Endothelial cell (in vitro differentiated cells): ENCODE measurements at places on chromosomes 2 and 18. TPM values are rescaled to one million over a fixed set of nuclear protein-coding genes. Genes with fewer than 3 reads are reported as not detected.
A peak's percentile ranks its signal among the peaks of the same experiment; 100 is the strongest.

- DNase-seq: no peak
These were observed 688.6 kb downstream of the NRXN1 start for GRCh38 chr2:50343150-50343830.

GRCh38 chr18:69705987-69706386, 241.7 kb downstream of the CD226 start:
- no peak for DNase-seq

DNA sequence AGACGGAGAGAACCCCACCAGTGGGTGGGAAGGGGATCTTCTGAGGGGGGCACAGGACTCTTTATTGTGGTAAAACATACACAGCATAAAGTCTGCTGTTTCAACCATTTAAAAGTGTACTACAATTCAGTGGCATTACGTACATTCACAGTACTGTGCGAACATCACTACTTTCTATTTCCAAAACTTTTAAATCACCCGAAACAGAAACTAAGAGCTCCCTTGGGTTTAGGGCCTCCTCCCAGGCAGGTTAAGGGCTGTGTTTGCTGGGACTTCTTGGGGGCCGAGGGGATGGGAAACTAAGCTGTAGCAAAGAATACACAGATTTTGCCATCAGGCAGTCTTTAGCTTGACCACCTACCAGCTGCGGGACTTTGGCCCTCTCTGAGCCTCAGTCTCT, 242.0 kb downstream of the HAUS1 start:
- DNase-seq: no peak

The C2orf72 gene
- 5.4 TPM for total RNA-seq

DNA sequence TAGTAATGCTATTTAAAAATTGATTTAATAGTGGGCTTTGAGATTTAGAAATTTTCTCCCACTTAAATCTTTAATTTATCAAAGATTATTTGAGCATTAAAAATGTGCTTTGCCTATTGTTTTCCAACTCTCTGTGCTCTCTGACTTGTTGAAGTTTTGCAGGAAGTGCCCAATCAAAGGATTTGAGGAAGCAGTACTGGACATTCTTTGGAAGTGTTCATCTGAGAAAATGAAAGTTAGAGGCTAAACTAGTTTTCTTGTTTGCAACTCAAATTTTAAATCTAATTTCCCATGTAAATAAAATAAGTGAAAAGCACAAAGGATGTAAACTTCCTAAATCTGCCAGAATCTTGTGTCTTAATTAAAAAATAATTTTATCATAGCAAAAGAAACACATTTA, 89.1 kb downstream of the CAMKMT start:
- DNase-seq: no peak

GRCh38 chr2:219823574-219823973, 196.1 kb downstream of the SLC4A3 start:
- no peak for DNase-seq

The CIB4 gene
- not detected for total RNA-seq

DNA sequence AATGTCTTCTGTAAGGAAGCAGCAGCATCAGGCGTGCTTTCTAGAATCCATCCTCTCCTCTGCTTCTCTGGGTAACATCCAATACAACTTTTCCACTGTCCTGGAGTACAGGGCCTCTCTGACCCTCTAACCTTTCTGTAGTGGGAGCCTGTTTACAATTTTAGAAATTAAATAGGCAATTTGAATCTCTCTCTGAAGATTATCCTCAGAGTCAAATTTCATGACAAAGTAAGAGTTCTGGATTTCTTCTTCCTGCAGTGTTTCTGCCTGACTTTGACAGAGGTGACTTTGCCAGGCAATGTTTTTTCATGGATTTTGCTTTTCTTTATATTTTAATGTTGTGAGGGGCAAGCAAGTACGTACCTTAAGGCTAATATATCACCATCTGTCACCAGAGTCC, 558.4 kb downstream of the PARD3B start:
- no peak for DNase-seq

- no peak for DNase-seq
These were observed 7.1 kb downstream of the CAPN13 start for GRCh38 chr2:30800159-30800558.

DNA sequence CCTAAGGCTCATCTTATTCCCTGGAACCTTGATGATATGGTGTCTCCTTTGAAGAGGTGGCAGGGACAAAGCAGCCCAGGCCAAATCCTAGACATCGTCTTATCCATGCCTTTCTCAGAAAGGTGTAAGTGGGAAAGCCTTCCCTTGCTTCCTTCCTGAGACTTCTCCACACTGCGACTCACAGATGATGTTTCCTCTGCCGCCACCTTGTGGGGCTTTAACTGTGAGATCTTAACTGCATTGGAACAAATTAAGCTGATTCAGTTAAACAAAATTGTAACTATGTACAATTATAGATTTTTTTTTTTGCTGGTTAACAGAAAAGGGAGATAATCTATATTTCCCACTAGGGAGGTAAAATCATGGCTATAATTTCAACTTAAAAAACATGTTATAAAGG, 10.0 kb upstream of the GCA start:
- DNase-seq: peak; percentile 24

DNA sequence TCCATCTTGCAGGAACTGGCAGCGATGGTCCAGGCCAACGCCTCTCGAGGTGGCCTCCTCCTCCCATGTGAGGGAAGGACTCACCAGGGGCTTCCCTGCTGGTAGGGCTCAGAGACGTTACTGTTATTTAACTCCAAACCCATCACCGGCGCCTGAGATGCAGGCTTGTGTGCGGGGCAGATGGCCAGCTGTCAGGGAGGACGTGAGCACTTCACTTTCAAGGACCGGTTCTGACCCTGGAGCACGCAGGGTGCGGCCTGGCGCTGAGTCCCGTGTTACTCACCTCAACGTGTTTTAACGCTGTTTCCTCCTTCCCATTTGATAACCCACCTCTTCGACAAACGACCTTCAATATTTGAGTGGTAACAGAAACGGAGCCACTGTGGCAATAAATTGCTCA, 350.2 kb downstream of the ZNF516 start:
- no peak for DNase-seq

GRCh38 chr2:16025211-16025875, 85.0 kb downstream of the MYCN start:
- DNase-seq: no peak

GRCh38 chr2:179536185-179536584, 271.6 kb upstream of the SESTD1 start:
- no peak for DNase-seq

The TTN gene
- total RNA-seq: 3.8 TPM

GRCh38 chr2:241082341-241083090, 19.6 kb downstream of the MTERF4 start:
- no peak for DNase-seq

GRCh38 chr2:222309361-222309760, 10.6 kb upstream of the PAX3 start:
- DNase-seq: no peak

DNA sequence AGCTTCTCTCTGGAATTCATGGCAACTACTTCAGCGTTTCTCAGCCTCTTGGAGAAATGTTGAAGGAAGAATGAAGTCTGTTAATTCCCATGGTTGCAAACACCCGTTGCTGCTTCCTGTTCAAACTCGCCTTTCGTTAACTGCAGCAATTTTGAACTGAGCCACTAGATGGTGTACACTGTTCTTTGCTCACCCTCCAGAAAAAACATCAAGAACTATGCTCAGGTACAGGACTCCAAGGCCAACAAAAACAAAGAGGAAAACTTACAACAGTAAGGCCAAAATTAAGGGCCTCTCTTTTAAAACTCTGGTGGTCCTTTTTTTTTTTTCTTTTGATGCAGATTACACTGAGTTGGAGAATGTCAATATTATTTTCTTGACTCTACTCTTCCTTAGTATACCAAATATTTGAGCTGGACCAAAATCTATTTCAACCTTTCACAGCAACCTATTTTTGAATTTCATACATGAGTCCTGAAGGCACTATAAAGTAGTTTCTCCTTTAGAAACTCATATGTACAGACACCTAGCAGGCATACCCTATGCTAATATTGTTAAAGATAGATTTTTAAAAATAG, 58.2 kb downstream of the KLHL14 start:
- DNase-seq: peak; percentile 68

The KCNIP3 gene
- total RNA-seq: 0.26 TPM

GRCh38 chr18:44093253-44093652, 587.4 kb upstream of the SETBP1 start:
- no peak for DNase-seq

The ALPP gene
- total RNA-seq: not detected

The GLI2 gene
- total RNA-seq: 1.2 TPM

- DNase-seq: no peak
These were observed 10.0 kb downstream of the FOXI3 start for GRCh38 chr2:88442473-88442872.

GRCh38 chr18:34701911-34702310, 8.2 kb upstream of the DTNA start:
- no peak for DNase-seq

The HNMT gene
- 4.6 TPM for total RNA-seq

- DNase-seq: peak; percentile 80
These were observed 101.7 kb downstream of the AGAP1 start for GRCh38 chr2:235595422-235596010.

The TRABD2A gene
- total RNA-seq: 7.2 TPM
